Activated CD4-positive, CD25-positive, alpha-beta regulatory T cell treated with anti-CD3 and anti-CD28 coated beads, Interleukin-2, amount 50 U/mL, for 72 hours (primary cell): ENCODE measurements at places on chromosomes 16 and 17.

- peak; percentile 49 for DNase-seq
These were observed 8.9 kb downstream of the CALB2 start for GRCh38 chr16:71367241-71367976.

GRCh38 chr17:61404913-61405685 is 5.5 kb downstream of the TBX2 start:
- DNase-seq: no peak

GRCh38 chr17:81535480-81536298 is 7.5 kb downstream of the FSCN2 start:
- no peak for DNase-seq

DNA sequence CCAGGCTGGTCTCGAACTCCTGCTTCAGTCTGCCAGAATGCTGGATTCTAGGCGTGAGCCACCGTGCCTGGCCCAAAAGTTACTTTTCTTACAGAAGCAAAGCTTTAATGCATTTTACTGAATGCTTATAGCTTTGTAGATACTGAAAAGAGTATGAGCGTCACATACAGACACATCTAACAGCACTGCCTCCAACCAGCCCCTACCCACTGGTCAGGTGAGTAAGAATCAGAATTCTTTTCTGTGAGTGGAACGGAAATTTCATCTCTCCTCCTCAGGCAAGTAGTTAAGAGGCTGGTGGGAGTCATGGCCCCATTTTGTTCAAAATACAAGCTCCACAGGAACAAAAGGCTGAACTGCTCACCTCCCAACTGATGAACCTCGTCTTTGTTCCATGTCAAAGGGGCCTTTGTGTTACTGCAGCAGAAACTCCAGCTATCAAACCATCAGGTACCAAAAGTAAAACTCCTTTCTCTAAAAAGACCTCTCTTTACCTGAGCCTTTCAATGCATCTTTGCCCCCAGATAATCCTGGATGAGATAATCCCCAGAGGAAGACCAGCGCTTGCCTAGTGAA is 92.4 kb upstream of the RPH3AL start:
- no peak for DNase-seq

GRCh38 chr16:86892509-86892908 is 314.2 kb downstream of the FOXL1 start:
- DNase-seq: no peak

DNA sequence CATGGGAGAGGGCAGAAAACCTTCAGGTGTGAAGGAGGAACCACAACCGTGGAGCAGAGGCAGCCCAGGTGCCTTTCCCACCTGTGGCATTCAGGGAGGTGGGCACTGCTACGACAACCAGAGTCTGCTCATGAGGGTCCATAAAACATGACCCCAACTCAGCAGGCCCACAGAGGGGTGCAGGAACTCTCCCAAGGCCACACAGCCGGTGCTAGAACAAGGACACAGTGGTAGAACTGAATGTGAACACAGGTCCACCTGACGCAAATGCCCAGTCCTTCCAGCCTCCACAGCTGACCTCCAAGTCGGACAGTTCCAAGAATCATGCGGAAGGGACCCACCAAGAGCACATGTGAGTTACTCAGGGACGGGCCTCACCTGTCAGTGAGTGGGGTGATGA is 76.4 kb downstream of the DNAH17 start:
- no peak for DNase-seq

DNA sequence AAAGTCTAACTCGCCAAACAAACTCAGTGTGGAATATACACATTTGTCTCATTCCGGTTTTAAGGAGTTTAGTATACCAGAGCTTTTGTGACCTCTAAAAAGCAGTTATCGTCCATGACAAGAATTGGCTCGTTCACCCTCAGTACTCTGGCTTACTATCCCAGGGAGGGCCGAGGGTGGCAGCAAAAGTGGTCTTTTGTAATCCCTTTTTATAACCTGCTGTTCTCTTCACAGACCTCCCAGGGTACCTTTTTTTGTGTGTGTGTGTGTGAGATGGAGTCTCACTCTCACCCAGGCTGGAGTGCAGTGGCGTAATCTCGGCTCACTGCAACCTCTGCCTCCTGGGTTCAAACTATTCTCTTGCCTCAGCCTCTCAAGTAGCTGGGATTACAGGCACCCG is 8.9 kb downstream of the NMT1 start:
- no peak for DNase-seq

DNA sequence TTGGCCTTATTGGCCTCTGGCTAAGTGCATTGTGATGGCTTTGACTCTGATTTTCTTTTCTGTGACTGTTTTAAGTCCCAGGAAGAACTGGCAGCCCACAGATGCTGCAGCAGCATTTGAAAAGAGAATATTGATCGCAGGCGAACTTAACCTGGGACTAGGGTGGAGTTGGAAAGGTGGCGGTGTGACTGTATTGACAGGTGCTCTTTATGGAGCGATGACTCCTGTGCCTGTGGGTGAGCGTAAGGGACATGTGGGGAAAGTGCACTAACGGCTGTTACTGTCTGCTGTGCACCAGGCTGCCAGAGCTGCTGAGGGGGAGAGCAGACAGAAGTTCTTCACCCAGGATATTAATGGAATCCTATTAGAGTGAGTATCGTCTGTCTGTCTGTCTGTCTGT is 21.3 kb downstream of the UBN1 start:
- DNase-seq: no peak

DNA sequence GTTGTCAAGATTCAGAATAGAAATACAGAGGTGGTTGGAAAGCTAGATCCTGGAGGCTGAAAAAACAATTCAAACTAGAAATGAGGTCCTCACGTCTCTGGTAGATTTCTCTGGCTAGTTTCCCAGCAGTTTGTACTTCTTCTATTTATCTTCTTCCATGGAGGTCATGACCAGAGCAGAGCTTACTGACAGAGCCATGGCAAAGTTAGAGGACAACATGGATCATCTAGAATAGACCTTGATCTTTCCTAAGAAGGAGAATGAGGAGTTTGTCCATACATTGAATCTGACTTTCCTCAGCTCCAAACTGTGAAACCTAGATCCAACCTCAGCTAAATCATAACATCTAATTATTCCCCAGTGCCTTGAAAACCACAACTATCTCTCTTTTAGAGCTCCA is 900.8 kb upstream of the GOT2 start:
- DNase-seq: no peak

DNA sequence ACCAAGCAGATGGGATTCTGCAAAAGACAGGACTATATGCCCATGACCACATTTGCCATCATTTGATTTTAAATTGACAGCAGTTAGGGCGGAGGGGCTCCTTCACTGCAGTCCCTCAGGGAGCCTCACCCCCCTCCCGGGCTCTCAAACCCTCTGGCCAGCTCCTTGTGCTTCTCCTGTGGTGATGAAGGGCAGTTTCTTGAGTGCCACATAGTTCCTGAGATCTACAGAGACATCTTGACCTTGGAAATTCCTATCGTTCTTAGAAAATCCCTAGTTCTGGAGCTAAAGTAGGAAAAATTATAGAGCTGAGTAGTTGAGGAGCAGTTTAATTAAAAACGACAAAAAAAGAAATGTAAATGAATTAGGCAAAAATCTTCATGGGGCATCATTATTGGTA is 231.5 kb downstream of the CCDC182 start:
- no peak for DNase-seq

DNA sequence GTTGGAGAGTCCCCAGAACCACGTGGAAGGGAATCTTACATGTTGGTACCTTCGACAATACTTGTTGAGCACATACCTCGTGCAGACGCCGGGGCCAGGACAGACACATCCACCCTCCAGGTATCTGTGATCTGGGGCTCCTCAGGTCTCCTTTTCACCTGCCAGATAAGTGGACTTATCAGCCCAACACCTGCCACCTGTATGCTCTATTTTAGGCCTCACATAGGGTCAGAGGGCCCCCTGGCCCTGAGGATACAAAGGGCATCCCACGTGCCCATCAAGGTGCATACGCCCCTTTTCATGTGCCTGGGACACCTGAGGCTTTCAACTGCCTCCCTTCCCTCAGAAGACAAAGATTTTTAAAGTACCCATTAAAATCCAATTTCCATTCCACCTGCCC is 212.7 kb downstream of the MRTFB start:
- no peak for DNase-seq

DNA sequence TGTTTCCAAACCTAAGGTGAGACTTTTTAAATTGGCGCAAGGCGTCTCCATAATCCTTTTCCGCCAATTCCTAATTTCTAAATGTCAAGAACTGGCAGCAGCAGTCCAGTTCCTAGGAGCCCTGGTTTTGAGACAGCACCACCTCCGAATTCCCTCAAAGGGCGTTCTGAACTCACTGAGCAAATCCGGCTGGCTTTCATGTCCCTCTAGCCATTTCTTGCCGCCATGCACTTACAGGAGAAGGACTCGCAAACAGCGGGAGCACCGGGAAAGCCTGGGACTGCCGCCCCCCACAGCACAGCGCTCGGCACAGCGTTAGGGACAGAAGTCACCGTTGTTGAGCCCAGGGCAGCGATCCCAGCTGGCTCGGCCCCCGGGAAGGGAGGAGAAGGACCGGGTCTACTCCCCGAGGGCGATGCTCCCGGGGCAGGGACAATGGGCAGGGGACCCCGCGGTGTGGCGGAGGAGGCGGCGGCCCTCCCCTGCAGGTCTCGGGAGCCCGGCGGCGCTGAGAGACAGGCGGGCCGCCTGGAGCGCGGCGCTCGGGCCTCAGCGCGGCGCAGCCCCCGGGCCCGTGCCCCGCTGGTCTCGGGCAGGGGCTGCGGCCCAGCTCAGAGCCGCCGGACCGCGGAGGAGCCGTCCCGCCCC is 545 bp downstream of the ARHGAP17 start:
- DNase-seq: peak; percentile 48

DNA sequence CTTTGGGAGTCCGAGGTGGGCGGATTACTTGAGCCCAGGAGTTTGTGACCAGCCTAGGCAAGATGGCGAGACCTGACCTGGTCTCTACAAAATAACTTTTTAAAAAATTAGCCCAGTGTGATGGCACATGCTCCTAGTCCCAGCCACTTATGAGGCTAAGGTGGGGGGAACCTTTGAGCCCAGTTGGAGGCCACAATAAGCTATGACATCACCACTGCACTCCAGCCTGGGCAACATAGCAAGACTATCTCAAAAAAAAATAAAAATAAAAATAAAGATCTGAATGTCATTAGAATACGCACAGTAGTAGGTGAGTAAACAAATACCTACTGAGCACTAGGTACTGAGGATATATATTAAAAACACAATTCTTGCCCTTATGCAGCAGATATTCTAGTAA is 3.1 kb downstream of the SIAH1 start:
- no peak for DNase-seq

DNA sequence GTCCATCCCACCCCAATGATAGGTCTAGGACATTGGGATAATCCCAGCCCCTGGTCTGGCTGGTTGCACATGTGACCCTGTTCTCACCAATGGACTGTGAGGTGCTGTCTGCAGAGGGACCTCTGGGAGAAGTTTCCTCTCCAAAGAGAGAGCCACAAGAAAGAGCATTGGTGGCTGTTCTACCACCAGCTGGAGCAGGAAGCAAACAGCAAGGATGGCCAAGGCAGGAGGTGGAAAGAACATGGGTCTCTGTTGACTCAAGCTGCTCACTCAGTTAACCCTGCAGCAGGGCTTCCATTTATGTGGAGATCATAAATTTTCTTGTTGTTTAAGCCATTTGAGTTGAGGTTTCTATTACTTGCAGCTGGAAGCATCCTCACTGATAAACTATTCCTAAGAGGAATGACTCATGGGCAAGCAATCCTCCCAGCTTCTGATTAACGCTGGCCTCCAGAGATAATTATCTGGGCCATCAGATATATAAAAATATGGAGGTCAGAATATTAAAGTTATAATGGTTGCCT is 52.6 kb downstream of the CYB5B start:
- DNase-seq: no peak

DNA sequence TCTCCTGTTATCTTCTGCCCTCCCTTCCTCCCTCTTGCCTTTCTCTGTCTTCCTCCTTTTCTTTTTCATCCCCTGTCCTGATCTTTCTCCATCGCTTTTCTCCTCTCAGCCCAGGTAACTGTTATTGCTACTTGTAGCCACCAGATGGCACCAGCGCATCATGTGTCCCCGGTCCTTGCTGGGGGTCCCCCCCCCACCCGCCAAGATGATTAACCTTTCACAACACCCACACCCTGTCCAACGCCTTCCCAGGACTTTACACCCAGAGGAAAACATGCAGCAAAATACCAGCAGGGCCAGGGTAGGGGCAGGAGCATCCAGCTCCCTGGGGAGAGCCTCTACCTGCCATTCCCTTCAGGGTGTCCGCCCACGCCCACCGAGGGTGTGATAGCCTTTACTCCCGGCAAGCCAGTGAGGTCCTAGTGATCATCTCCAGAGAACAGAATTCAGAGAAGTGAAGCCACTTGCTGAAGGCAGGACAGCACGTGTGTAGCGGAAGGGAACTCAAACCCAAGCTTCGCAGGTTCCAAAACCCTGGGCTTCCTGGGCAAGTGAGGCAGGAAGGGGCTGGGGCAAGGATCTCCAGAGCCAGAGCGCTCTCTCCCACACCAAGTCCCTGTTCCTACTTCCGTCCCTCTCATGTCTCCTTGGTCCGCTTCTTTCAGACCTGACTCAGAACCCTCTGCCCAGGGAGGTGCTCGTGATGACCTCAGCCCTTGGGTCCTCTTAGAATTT is 13.4 kb upstream of the TAC4 start:
- peak; percentile 47 for DNase-seq

GRCh38 chr17:17535957-17536356 is 39.8 kb upstream of the RASD1 start:
- no peak for DNase-seq

DNA sequence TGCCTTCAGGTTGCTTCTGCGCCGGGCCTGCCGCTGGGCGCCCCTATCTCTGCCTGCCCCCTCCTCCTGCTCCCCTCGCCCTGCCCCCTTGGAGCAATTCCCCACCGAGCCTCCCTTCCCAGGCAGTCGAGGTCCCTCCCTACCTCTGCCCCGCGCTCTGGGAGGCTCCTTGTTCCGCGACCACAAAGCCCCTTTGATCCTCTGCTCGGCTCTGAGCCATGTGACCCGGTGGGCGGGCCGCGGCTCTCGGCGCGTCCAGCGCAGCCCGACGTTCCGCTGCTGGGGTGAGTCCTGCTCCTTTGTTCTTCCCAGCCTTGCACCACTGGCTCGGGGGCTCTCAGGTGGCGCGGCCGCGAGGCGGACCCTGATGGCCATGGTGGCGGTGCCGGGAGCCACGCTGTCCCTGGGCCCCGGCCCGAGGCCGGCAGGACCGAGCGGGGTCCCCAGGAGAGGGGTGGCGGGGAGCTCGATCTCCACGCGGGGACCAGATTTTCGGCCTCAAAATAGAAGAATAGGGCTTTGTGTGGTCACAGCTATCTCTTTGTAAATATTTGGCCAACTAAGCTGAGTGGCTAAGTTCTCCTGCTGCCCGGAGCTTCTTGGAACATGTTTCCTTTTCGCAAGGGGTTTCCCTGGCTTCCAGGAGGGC is 310.6 kb downstream of the SEC14L1 start:
- DNase-seq: peak; percentile 74

DNA sequence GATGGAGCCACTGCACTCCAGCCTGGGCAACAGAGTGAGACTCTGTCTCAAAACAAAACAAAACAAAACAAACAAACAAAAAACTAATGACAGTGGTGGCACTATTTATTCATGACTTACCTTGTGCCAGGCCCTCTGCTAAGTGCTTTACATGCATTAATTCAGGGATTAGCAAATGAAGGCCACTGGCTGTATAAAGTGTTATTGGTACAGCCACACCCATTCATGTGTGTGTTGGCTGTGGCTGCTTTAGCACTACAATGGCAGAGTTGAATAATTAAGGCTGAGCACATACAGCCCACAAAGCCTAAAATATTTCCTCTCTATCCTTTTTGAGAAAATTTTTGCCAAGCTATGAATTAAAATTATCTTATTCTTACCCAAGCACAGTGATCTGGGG is 531.8 kb upstream of the CDH5 start:
- DNase-seq: no peak

GRCh38 chr17:71396711-71397110 is 724.1 kb upstream of the SOX9 start:
- no peak for DNase-seq
